HCT116 (cell line): ENCODE measurements at places on chromosomes 1 and 21. TPM values are rescaled to one million over a fixed set of nuclear protein-coding genes. Genes with fewer than 3 reads are reported as not detected.

DNA sequence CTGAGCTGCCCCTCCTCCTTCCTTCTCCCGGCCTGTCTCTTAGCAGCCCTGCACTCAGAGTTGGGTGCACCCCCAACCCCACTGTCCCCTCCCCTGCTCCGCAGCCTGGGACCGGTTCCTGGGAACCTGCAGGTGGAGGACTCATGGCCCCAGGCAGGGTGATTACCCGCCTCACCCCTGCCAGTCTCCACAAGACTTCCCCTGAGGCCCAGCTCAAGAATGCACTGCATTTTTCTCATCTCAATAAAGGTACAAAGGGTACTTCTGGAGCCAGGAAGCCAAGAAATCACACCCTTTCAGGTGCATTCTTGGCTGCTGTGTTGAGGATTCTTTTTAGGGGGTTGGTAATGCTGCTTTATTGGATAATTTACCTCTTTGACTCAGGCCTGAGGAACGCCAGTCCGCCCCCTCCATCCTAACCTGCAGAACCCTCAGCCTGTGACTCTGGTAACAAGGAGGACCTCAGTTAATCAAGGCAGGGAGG lies 126.3 kb upstream of the TMPRSS2 start:
- H3K27ac ChIP-seq, result no peak overlapping the region
- H3K4me1 ChIP-seq, result peaks cover 46% of the 10 kb centered on the region
- no peak for DNase-seq
- H3K4me3 ChIP-seq, result no peak overlapping the region

DNA sequence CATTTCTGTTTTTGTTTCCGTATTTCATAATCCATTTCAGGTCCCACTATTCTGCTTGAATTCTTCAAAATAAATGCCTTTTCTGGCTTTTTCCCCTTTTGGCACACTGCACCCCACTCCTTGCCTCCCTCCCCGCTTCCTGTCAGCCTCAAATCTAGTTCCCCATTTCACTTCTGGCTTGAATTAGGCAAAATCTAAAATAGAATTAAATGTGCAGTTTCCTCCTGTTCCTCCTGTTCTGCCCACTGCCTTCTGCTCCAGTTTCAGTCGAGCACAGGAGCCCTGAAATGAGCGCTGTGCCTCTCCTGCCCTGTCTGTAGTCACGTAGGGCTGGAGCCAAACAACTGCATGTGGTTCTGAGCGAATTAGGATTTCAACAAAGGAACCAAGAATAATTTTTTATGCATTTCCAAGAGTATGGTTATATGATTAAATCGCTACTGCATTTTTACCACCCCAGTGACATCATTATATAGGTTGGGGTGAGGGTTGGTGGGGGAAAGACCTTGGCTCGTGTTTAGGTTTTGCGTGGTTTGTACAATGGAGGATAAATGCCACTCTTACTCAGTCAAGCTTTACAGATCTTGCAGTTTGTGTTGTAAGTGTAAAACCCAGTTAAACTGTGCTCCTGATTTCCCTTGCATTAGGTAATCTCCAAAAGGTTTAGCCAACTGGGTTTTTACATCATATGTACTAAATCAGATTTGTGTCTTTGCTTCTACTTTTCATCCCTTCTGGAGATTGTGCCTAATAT lies 114.9 kb downstream of the VPS13D start:
- H3K36me3 ChIP-seq, result peaks cover 6% of the 10 kb centered on the region
- DNase-seq, result no peak
- H3K27ac ChIP-seq, result no peak overlapping the region
- no peaks in the 10 kb centered on the region for H3K27me3 ChIP-seq
- peaks cover 5% of the 10 kb centered on the region; the same call in 1 of the 2 replicates for H3K4me1 ChIP-seq

DNA sequence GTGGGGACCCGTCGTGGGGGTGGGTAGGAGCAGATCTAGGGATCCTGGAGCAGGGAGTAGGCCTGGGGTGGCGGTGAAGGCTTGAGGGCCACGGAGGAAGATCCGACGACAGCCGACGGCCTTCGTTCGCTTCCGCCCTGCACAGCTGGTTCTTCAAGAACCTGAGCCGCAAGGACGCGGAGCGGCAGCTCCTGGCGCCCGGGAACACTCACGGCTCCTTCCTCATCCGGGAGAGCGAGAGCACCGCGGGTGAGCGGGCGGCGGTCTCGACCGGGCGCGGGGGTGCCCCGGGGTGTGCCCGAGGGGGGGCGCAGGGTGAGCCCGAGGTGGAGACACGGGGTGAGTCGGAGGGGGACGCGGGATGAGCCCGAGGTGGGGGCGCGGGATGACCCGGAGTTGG lies 16.5 kb upstream of the HDAC1 start:
- no peaks in the 10 kb centered on the region for H3K36me3 ChIP-seq
- no peak for DNase-seq
- H3K4me3 ChIP-seq, result no peak overlapping the region
- H3K4me1 ChIP-seq, result peaks cover 4% of the 10 kb centered on the region; the same call in 1 of the 2 replicates
- no peaks in the 10 kb centered on the region for H3K27me3 ChIP-seq

DNA sequence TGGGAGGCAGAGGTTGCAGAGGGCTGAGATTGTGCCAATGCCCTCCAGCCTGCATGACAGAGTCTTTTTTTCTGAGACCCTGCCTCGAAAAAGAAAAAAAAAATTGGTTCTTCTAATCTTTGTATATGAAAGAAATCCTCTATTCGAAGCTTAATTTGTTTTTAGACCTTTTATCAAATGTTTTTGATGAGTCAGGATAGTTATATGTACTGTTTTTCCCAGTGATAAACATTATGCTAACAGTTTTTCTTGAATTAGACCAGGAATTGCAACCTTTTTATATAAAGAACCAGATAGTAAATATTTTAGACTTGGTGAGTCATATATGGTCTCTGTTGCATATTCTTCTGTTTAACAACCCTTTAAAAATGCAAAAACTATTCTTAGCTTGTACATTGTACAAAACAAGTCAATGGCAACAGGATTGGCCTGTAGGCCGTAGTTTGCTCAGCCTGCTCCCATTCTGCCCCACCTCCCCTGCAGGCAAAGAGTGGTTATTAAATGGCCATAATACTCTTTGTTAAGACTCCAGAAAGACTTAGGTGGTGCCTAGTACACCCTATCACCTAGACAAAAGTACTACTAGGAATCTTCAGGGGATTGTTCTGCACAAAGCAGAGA lies 45.2 kb downstream of the LYST start:
- no peak for DNase-seq
- no peaks in the 10 kb centered on the region for H3K27me3 ChIP-seq
- H3K27ac ChIP-seq, result no peak overlapping the region

DNA sequence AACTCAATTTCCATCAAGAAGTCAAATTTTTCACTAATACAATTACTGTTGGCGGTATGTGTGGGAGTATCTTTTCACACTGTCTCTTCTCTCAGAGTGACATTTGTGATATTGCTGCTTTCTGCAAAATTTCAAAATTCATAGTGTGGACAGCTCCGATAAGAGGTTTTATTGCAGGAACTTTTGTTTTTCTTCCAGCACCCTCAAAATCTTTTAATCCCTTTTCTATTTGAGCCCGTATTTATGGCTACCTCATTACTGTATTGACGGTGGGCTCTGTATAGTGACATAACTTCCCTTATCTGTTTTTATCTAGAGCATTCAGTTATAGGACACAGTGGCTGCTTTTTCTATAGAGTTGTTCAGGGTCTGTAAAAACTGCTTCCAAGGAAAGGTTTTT lies 794.4 kb upstream of the TMPRSS15 start:
- no peaks in the 10 kb centered on the region for H3K36me3 ChIP-seq
- no peaks in the 10 kb centered on the region for H3K4me1 ChIP-seq
- no peak overlapping the region for H3K4me3 ChIP-seq
- H3K27ac ChIP-seq, result no peak overlapping the region
- H3K27me3 ChIP-seq, result no peaks in the 10 kb centered on the region

- peaks cover 34% of the 10 kb centered on the region for H3K27me3 ChIP-seq
- H3K27ac ChIP-seq, result no peak overlapping the region
- H3K36me3 ChIP-seq, result no peaks in the 10 kb centered on the region
- no peak for DNase-seq
These were observed 378.7 kb downstream of the SEC16B start for GRCh38 chr1:177591155-177591554.

GRCh38 chr1:81708250-81708649 lies 92.5 kb upstream of the ADGRL2 start:
- no peak overlapping the region for H3K4me3 ChIP-seq
- H3K4me1 ChIP-seq, result no peaks in the 10 kb centered on the region
- no peak overlapping the region for H3K27ac ChIP-seq
- no peak for DNase-seq
- H3K36me3 ChIP-seq, result no peaks in the 10 kb centered on the region

GRCh38 chr1:58782178-58783089 lies 1.4 kb downstream of the JUN start:
- peaks cover 10% of the 10 kb centered on the region; the same call in 1 of the 2 replicates for H3K4me1 ChIP-seq
- H3K27ac ChIP-seq, result peak overlapping the region; percentile 89; the same call in 1 of the 2 replicates
- no peaks in the 10 kb centered on the region for H3K36me3 ChIP-seq
- no peak for DNase-seq

- no peak overlapping the region for H3K27ac ChIP-seq
- no peaks in the 10 kb centered on the region for H3K27me3 ChIP-seq
- H3K36me3 ChIP-seq, result peaks cover 22% of the 10 kb centered on the region; the same call in 1 of the 2 replicates
- H3K4me1 ChIP-seq, result peaks cover 25% of the 10 kb centered on the region; the same call in 1 of the 2 replicates
- DNase-seq, result no peak
- no peak overlapping the region for H3K4me3 ChIP-seq
These were observed 22.7 kb downstream of the SKI start for GRCh38 chr1:2250721-2251281.

- no peaks in the 10 kb centered on the region for H3K4me1 ChIP-seq
- H3K27me3 ChIP-seq, result peaks cover 4% of the 10 kb centered on the region
- no peak overlapping the region for H3K4me3 ChIP-seq
- no peak for DNase-seq
These were observed 481.4 kb upstream of the CAMK1G start for GRCh38 chr1:209102120-209102519.

DNA sequence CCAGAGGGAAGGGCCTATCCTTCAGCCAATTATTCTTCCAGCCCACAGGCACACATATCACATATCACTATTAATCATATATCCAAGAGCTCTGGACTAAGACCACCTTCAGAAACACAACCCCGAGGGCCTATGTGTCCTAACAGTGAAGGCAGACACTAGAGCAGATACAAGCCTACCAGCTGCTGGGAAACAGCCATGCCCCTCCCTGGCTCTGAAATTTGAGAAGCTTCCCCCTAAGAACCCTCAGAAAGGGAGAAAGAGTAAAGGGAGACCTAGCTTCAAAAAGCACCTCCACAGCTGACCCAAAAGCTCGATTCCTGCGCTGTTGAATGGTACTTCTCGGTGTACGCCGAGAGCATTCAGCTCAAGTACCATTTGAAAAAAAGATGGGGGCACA lies 17.4 kb downstream of the CNN3 start:
- no peak overlapping the region for H3K4me3 ChIP-seq
- H3K4me1 ChIP-seq, result peaks cover 26% of the 10 kb centered on the region; the same call in 1 of the 2 replicates
- no peak overlapping the region for H3K27ac ChIP-seq
- no peaks in the 10 kb centered on the region for H3K27me3 ChIP-seq

GRCh38 chr1:225754940-225755641 lies 22.5 kb upstream of the SRP9 start:
- no peaks in the 10 kb centered on the region for H3K36me3 ChIP-seq
- H3K27ac ChIP-seq, result no peak overlapping the region
- DNase-seq, result no peak
- peaks cover 13% of the 10 kb centered on the region for H3K4me1 ChIP-seq
- no peak overlapping the region for H3K4me3 ChIP-seq
- H3K27me3 ChIP-seq, result no peaks in the 10 kb centered on the region; the same call in 1 of the 2 replicates

- DNase-seq, result no peak
- H3K36me3 ChIP-seq, result no peaks in the 10 kb centered on the region
- H3K4me1 ChIP-seq, result peaks cover 29% of the 10 kb centered on the region
- H3K27me3 ChIP-seq, result no peaks in the 10 kb centered on the region
These were observed 14.9 kb upstream of the PPP1R15B start for GRCh38 chr1:204426474-204426873.

DNA sequence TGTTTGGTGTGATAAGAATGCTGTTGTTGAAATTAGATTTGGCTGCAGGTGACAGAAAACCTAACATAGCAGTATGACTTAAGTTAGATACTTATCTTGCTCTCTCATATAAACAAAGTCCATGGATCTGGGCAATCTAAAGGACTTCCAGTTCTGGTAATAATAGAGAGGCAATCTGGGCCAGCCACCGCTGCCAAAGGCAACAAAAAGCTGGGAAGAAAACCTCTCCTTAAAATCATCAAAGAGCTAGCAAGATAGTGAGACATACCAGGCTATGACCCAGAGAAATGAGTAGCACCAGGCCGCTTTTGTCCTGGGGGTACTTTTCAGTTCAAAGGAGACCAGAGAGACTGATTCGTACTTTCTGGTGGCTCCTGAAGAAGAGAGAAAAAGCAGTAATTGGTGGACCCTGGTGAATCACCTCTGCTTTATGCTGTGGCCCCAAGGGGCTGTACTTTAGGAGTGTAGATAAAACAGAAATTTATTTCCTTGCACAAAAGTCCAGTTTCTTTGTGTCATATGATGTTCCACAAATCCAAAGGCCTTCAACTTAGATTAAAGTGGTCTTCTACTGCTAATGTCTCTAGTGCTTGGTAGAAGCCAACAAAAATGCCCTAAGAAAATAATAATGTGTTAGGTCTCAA lies 125.4 kb downstream of the TBX19 start:
- H3K4me1 ChIP-seq, result peaks cover 54% of the 10 kb centered on the region
- DNase-seq, result peak; percentile 85
- H3K4me3 ChIP-seq, result peak overlapping the region; percentile 19
- H3K27me3 ChIP-seq, result no peaks in the 10 kb centered on the region

- no peaks in the 10 kb centered on the region for H3K36me3 ChIP-seq
- H3K27ac ChIP-seq, result no peak overlapping the region
- peaks cover 11% of the 10 kb centered on the region; the same call in 1 of the 2 replicates for H3K27me3 ChIP-seq
- H3K4me3 ChIP-seq, result no peak overlapping the region
- no peak for DNase-seq
These were observed 146.4 kb downstream of the KIF26B start for GRCh38 chr1:245301162-245301580.

GRCh38 chr1:246946366-246946765 lies 14.6 kb upstream of the AHCTF1 start:
- no peaks in the 10 kb centered on the region for H3K27me3 ChIP-seq
- H3K4me1 ChIP-seq, result no peaks in the 10 kb centered on the region
- H3K4me3 ChIP-seq, result no peak overlapping the region
- H3K27ac ChIP-seq, result no peak overlapping the region
- no peak for DNase-seq

DNA sequence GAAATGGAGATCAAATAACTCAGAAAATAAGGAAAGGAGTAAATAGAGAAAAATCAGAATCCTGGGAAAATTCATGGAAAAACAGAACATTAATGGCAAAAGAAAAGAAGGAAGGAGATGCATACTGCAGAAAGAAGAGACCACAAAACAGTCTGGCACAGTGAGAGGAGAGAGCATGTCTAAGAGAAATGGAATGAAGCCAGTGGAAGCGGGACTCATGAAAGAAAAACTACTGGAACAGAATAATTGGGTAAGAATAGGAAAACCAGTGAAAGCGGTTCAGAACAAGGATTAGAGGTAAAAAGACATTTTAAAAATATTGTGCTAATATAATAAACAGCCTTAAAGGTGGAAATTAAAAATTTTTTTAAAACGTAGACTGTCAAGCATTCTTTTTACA lies 93.6 kb upstream of the GREM2 start:
- no peak for DNase-seq
- H3K36me3 ChIP-seq, result no peaks in the 10 kb centered on the region
- H3K4me3 ChIP-seq, result no peak overlapping the region
- no peaks in the 10 kb centered on the region for H3K27me3 ChIP-seq
- no peak overlapping the region for H3K27ac ChIP-seq

The GPA33 gene
- 0.22 TPM for total RNA-seq

The DCDC2B gene
- total RNA-seq, result 0.27 TPM

The LHX4 gene
- total RNA-seq, result 0.44 TPM

The PRDM16 gene
- total RNA-seq, result 6.1 TPM

The CA6 gene
- total RNA-seq, result not detected

The DCST1 gene
- 0.32 TPM for total RNA-seq

The SEC16B gene
- 1.2 TPM for total RNA-seq

The ADORA3 gene
- not detected for total RNA-seq

The CYP4B1 gene
- 0.30 TPM for total RNA-seq

The UTS2 gene
- 3.0 TPM for total RNA-seq

The NHLH1 gene
- 0.12 TPM for total RNA-seq

The KIF21B gene
- 6.1 TPM for total RNA-seq

The NLRP3 gene
- total RNA-seq, result not detected

The LAX1 gene
- total RNA-seq, result 0.12 TPM

The FAM131C gene
- 11.6 TPM for total RNA-seq
